ENCODE measurements at places on chromosomes 1 and 21.

DNA sequence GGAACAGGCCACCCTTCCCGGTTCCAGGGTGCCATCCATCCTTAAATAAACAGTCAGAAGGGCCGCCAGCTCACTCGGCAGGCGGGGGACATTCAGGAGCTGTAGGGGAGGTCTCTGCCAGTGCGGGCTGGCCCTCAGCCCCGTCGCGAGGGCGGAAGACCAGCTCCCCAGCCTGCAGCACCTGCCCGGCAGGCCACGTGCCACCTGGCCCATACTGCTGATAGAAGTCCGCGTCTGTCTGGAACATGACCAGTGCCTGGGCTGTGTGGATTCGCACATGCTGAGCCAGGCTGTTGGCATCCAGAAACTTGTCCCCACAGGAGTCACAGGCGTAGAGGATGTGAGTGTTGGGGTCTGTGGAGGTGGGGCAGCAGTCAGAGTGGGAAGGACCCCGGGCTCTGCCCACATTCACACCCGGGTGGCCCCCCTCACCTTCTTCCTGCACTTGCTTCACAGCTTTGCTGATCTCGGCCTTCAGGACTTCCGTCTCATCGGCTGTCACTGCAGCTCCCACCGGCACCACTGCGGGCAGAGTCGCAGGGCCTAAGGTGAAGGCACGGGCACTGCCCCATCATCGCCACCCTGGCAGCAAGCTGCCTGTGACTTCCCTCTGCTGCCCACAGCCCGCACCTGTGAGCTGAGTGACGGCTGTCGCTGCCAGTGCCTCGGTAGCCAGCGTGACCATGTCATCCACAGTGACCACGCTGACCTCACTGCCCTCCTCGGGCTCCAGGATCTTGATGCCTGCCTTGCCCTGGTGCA is 33.8 kb downstream of the ZBTB17 start:
- no peak for DNase-seq

GRCh38 chr1:68916221-68916902 is 419.5 kb upstream of the DEPDC1 start:
- DNase-seq: no peak

- DNase-seq: no peak
Observed at GRCh38 chr1:235876402-235876841, 9.7 kb upstream of the LYST start.

DNA sequence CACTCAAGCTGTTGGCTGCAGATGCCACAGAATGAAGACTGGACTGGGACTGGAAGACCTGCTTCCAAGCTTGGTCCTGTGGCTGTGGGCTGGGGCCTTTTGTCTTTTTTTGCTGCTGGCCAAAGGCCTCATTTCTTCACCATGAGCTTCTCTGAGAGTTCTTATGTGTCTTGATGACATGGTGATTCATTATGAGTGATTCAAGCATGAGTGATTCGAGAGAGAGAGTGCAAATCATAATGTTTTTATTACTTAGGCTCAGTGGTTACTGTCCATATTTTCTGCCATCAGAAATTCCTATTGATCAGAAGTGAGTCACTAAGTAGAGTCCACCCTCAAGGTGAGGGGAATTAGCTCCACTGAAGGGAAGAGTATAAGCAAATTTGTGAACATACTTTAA is 94.0 kb downstream of the PCP4 start:
- DNase-seq: no peak

GRCh38 chr1:169041366-169041765 is 65.1 kb upstream of the ATP1B1 start:
- DNase-seq: no peak
